Left forelimb (tissue), 1 donor: ENCODE measurements at places on chromosomes 4 and X.

DNA sequence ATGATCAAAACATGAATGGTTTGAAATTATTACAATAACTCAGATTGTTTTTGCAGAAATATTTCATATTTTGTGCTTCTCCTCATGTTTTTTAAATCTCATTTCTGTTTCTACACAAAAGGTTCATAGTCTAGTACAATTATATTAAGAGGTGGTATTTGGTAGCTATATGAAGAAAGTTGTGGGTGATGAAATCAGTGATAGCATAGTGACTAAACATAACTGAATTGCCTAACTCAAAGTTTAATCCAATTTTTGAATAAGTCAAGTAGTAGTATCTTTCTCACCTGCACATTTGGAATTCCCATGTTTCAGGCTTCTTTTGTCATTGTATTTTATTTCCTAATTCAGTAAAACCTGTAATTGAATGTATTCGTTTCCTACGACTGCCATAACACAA is 648.7 kb downstream of the GRID2 start:
- DNase-seq: no peak

GRCh38 chr4:107034091-107034995 is 1.8 kb downstream of the DKK2 start:
- peak; percentile 84 for DNase-seq

DNA sequence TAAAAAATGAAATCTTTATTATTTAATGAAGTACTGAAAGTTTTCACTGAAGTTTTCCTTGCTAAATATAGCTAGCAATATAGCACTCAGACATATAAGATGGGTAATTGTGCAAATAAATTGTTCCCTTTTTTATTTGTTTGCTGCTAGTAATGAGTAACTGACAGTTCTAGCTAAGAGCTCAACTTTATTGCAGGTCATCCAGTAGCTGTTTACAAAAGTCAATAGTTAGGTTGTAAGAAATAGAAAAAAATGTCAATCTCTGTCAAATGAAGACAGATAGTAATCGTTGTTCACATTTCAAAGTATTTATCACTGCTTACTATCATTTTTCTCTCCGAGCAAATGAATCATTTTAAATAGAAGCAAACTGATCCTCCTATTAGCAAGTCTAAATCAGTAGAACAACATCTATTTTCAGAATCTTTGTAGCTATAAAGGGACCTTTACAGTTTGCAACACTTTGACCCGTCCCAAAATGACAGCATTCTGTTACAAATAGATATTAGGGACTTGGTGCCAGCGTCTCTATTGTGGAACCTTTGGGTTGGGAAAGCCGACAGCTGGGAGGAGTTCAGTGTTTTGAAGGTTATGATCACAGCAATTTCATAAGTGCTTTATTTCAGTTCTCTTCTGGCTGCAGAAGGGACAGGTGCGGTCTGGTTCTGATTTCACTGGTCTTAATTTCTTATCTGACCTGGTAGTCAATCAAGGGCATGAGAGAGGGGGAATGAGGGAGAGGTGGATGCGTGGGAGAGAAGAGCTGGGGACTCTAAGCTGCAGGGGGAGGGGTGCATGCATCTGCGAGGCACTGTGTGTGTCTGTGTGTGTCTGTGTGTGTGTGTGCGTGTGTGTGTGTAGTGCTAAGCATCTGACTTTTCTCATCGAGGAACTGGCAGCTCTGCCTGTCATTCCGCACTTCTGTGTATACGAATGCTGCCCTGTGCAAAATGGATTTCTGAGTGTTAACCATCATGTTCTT is 227.9 kb upstream of the PITX2 start:
- peak; percentile 64 for DNase-seq

DNA sequence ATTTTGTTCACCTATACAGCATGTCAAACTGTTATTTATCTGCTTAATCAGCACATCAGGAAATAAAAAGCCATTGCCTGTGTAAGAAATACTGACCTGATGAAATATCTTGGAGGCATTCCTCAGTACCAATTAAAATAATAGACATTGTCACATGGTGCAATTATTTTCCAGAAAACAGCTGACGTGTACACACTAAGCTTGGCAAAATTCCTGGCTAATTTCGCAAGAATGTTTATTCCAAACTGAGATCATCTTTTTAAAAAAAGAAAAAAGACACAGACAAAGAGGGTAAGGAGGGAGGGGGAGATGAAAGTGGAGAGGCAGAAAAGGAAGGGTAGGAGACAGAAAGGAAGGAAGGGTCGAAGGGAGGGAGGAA is 61.9 kb upstream of the NFKB1 start:
- DNase-seq: no peak

DNA sequence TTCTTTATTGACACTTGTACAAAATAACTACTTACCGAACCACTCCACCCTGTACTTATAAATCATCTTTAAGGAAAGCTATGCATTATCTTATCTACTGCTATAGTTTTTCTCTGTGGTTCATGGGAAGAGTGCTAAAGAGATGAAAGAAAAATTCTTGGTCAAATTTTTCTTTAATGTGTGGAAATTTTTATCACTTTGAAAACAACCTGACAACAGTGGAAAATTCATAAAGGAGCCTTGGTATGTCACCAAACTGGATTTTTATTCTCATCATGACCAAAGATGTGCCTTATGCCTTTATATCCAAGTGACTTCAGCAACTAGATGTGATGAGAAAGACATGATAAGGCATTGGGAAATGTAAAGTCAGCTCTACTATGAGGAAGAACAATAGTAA is 67.2 kb upstream of the SPP1 start:
- DNase-seq: no peak

GRCh38 chrX:121301356-121301755 is 253.9 kb downstream of the GLUD2 start:
- DNase-seq: no peak

DNA sequence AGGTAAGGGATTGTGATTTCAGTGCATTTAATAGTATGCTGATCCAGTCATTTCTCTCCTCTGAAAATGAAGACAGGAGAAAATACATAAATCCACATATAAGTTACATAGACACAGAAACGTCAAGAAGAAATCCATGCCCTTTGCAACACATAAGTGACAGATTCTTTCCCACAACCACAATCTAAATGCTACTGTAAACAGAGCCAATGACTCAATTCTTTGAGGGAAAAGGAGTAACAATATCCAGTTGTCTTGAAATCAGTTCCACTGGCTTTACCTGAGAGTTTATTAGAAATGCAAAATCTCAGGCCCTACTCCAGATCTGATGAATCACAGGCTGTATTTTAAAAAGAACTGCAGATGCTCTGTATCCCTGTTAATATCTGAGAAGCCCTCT is 66.4 kb downstream of the ARAP2 start:
- no peak for DNase-seq

DNA sequence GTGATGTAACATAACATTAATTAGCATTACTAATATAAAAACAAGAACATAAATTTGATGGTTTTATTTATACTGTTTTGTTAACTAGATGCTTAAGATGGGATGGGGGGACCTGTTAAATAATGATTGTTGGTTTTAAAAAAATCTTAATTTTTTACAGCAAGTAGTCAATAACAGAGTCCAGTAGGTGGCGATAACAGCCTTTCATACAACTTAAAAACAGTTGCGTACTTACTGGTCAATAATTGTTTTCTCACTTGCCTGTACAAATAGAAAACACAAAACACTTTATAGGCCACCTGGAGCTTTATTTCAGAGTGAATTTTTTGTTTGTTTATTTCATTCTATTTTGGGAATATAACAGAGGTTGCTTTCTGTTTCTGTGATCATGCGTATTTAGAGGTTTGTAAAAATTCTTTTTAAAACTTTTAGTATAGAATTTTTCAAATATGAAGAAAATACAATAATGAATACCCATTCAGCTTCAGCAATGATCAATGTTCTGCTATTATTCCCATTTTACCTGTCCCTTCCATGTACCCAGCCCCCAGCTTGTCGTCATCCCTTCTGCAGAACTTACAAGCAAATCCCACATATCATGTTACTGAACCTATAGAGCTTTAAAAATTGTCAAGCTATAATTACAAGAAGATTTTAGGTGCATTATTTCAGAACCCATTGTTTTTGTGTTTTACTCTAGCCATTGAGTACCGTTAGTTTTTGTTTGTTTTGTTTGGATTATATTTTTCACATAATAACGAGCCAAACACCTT is 97.1 kb downstream of the MRPL1 start:
- no peak for DNase-seq

- no peak for DNase-seq
Measured at GRCh38 chr4:95129821-95130311, 372.1 kb downstream of the BMPR1B start.

DNA sequence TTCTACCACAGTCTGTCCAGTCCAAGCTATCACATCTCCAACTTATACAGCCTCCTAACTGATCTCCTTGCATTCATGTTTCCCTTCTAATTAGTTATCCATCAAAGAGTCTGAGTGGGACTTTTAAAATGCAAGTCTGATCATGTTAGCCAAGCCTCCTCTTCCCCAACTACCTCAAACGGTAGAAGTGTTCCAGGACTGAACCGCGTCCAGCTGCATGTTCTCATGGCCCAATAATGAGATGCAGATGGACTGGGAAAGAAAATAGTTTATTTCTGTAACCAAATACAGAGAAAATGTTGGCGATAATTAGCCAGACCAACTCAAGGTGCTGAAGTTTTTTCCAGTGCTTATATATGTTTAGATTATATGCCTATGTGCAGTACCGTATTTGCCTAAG is 46.6 kb upstream of the PPP1R2C start:
- DNase-seq: no peak

DNA sequence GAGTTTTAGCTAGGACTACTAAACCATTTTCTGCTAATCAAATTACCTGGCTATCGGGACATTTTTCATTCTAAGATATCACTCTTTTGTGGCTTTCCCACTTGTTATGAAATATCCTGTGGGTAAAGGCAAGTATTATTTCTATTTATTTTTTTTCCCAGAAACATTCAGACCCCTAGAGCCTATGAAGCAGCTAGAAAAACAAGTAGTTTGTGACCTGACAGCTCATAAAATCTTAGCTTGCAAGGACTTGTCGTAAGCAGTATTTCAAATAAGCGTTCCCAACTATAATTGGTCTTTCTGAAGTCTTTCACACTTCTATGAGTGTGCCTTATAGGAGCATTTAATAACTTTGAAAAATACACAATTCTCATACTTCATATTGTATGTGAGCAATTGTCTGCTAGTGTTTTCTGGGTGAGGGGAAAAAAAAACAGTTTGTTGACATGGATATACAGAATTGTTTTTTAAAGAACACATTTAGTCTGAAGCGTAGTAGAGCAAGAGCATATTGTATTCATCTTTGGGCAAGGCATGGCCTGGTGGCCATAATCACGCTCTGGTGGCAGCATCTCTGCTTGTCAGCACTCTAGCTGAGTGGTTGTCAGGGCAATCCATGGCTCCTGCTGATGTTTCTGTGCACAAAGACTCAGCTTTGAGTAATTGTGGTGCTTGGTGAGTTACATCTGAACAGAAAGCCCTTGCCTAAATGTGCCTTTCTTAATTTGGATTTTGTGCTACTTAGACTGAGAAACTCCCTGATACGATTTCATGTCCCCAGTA is 2.6 kb downstream of the MCUB start:
- DNase-seq: no peak
